Lung (tissue), 17 donors: ENCODE measurements at places on chromosomes 4 and X.

GRCh38 chr4:98571161-98571786 is 87.1 kb downstream of the TSPAN5 start:
- DNase-seq: no peak

DNA sequence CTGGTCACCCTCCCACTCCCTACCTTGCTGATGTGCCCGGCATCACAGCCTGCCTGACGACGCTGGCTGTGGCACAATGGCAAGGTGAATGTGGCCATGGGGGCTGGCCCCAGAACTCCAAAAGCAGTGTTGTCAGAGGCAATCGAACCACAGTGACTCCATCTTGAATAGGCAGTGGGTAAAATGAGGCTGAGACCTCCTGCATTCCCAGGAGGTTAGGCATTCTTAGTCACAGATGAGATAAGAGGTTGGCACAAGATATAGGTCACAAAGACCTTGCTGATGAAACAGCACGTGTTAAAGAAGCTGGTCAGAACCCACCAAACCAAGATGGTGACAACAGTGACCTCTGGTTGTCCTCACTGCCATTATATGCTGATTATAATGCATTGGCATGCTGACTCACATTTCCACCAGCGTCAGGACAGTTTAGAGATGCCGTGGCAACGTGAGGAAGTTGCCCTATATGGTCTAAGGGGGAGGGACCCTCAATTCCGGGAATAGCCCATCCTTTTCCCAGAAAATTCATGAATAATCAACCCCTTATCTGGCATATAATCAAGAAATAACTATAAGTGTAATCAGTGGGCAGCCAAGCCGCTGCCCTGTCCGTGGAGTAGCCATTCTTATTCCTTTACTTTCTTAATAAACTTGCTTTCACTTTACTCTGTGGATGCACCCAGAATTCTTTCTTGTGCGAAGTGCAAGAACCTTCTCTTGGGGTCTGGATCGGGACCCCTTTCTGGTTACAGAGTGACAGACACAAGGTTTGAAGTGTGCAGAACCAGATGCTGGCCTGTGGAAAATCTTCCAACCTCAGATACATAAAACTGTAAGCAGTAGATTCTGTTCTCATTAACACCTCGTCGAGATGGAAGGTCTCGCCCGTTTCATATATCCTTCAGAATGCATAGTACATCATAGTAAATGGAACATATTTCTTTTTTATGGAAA is 26.8 kb upstream of the CLDN24 start:
- no peak for DNase-seq

DNA sequence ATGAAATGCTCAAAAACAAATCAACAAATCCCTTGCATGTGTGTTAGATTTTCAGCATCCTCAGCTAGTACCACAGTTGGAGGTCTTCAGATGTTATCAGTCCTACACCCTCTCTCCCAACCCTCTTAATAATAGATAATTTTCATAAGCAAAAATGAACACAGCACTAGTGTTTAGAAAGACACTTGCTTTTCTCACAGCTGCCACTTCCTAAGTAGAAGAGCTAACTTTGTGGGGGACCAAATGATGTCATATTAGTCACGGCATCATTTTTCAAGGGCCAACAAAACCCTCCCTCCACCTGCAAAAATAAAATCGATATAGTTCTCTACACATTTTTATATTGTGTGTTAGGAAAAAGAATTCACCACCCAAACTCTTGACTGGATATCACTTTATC is 163.5 kb upstream of the GYPA start:
- DNase-seq: no peak

GRCh38 chr4:174255786-174256185 is 27.7 kb downstream of the FBXO8 start:
- peak; percentile 19 for DNase-seq

DNA sequence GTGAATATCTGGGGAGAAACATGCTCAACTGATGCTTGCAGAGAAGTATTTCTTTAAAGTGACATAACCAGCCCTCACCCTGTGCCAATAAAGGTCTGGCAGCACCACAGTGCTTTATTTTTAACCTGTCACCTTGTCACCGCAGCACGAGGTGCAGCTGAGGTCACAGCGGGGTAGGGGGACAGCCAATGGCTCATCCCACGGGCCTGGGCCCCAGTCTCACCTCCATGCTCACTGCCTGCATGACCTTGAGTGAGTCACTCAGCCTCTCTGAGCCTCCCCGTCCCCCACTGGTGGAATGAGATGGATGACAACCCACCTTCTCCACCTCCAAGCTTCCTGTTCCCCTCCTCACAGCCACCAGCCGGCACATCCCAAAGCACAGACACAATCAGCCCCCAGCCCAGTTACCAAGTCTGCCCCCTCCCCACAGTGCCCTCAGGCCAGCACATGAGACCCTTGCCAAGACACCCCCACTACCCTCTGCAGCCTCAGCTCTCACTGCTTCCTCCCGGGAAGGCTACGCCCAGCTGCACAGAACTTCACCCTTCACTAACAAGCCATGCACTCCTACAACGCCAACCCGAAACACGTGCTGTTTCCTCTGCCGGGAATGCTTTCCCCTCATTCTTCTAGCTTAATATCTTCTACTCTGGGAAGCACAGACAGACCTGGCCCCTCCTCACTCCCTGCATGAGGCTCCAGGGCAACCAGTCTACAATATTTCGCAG is 24.9 kb upstream of the MAN2B2 start:
- no peak for DNase-seq

DNA sequence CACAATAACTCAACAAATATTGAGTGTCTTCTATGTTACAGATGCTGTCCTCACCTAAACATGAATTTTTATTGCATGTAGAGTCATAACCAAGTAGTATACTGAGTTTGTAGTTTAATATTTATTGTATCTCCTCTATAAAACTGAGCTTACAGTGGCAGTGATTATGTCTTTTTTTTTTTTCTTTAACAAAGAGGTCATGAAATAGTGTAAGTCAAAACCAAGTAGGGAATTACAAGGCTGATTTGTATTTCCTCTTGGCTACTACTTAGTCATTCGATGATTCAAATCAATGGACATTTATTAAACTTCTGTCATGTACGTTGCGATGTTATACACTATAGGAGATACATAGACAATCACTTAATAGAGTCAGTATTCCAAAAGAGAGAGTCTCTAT is 48.4 kb downstream of the IL15 start:
- no peak for DNase-seq

DNA sequence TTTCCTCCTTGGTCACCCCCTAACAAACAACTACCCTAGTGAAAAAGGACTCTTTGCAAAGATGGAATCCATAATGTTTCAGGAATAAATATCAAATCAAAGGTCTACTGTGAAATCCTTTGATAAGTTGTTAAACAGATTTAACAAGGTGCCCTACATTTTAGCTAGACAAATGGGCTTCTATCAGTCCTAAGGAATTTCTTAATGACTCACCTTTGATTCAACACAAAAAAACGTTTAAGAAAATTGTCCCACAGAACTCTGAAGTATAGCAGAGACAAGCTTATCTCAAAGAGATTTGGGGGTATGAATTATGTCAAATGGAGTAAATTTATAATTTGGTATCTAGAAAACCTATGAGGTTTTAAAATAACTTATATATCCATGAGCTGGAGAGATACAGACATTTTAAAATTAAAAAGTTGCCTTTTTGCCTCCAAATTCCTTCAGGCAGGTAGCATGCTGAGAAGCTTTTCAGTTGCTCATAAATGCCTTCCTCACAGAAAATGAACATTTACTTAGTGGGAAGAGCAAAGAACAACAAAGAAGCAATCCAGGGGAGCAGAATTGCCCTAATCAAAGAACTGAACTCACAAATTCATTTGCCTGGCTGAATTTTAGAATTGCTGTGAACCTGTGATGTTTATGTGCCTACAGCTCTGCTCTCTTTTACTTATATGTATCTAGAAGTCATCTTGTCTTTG is 649.3 kb downstream of the STPG2 start:
- no peak for DNase-seq
